ENCODE measurements at places on chromosomes 5 and 9.
A peak's percentile ranks its signal among the peaks of the same experiment; 100 is the strongest.

DNA sequence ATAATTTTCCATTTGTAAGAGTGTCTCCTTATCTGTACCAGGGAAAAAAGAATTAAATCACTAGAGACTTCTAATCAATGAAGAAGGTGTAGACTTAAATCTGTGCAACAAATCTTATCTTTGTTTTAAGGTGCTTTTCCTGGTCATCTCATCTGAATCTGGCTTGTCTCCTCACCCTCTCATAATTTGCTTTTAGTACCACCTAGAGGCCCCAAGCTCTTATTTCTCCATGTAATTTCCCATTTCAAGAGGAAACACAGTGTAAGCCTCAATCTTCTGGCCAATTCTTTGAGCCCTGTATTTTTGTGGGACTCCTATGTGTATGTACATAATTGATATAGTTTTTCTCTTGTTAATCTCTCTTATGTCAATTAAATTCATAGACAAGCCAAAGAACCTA lies 1975.3 kb upstream of the CDH6 start:
- no peak for DNase-seq

- no peak for DNase-seq
Observed at GRCh38 chr5:167392240-167392639, 899.2 kb upstream of the WWC1 start.

GRCh38 chr5:150530951-150531588 lies 23.1 kb downstream of the NDST1 start:
- no peak for DNase-seq

DNA sequence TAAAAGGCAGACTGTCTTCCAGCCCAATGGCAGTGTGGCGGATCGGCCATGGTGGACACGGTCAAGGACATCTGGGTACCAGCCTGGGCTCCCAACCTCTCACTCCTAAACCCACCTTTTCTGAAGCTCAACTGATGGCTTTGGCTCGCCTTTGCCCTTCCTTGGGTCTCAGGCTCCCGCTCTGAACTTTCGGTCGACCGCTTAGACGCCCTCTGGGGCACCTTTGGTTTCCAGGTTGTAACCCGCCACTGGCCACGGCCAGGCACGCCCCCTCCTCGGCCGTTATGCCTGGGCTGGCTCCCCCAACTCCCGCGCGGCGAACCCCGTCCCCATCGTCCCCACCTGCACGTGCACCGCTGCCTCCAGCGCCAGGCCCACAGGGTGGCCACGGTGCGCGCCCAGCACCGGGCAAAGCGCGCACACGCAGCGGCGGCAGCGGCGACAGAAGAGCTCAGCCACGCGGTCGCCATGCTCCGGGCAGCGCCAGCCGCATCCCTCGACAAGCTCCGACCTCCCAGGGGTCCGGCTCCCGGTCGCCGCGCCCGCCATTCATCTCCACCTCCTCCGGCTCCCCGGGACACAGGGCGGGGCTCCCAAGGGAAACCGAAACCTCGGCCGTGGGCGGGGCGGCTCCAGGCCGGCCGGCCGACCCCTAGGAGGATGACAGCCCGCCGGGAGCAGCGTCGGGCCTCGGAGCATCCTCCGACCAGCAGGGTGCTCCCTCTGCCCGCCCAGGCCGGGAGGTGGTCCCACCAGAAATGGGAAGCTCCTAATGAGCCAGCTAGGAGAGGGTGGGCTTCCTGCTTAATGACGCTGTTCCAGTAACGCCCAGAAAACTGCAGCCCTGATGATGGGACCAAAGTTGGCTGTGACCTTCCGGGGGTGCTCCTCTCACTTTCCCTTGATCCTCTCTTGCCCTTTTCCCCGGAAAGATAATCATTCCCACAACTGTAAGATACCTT lies at the start of gene TRIM14:
TSS of gene TRIM14 (minus strand) at position 583 of the 962 bp plus-strand sequence. CDS start at position 549, 34 bp downstream.
- peak; percentile 8 for DNase-seq

DNA sequence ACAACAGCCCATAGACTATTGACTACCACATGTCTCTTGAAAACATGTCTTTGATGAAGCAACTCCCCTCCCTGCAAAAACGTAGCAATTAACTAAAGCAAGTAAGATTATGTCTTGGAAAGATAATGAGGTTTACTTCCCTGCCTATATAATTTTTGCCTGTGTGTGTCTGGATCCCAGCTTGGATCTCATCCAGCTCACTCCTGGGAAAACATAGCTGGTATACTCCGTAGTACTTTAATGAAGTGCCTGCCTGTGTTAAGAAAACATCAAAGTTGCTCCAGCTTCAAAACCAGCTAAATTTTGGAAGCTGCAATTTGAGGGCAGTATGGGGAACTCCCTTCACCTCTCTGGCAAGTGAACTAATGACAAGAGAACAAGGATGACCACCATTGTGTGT lies 182.6 kb upstream of the C9orf72 start:
- no peak for DNase-seq

GRCh38 chr5:42252306-42252705 lies 170.9 kb upstream of the GHR start:
- DNase-seq: no peak

DNA sequence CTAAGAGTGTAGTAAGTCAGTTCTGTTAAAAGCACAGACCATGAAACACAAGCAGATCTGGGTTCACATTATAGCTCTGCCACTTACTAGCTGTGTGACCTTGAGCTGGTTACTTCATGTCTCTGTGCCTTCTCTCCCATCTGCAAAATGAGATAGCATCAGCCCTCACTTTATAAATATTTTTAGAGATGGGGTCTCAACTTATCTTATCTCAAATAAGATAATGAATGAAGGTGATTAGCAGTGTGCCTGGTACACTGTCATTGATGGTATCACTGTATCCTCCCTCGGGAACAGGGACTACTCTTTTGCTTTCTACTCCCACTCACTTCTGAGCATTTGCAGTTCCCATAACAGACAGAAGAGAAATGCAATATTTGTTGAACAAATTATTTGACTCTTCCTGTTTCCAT lies 52.4 kb downstream of the GALNT10 start:
- DNase-seq: no peak

GRCh38 chr5:79529110-79529509 lies 15.2 kb upstream of the HOMER1 start:
- DNase-seq: no peak

- no peak for DNase-seq
Observed at GRCh38 chr5:143748516-143748915, 63.4 kb upstream of the HMHB1 start.

DNA sequence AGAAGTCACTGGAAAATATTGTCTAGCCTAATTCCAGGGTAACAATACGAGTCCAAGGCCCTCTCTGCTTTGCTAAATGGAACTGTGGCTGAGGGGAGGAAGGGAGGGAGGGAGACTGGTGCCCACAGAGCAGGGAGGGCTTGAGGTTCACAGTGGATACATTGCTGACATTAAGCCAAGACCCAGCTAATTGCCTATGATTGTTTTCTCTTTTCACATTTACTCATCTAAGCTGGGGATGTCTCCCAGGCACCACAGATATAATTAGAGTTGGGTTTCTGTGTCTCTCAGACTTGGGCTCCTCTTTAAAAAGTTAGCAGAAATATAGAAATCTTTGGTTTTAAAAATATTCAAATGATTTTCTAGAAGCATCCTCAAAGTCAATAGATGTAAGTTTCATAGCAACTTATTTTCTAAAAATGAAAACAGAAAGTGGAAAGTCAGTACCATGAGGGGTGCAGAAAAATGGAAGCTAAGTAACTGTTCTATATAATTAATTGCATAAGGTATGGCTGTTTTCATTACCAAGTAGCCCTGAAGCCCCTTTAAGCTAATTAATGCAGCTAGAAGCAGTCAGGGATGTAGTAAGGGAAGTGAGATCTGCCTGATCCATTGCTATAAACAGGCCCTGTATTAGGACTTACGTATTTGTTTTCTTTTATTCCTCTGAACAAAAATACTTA lies 259.8 kb downstream of the NDUFS4 start:
- DNase-seq: no peak

DNA sequence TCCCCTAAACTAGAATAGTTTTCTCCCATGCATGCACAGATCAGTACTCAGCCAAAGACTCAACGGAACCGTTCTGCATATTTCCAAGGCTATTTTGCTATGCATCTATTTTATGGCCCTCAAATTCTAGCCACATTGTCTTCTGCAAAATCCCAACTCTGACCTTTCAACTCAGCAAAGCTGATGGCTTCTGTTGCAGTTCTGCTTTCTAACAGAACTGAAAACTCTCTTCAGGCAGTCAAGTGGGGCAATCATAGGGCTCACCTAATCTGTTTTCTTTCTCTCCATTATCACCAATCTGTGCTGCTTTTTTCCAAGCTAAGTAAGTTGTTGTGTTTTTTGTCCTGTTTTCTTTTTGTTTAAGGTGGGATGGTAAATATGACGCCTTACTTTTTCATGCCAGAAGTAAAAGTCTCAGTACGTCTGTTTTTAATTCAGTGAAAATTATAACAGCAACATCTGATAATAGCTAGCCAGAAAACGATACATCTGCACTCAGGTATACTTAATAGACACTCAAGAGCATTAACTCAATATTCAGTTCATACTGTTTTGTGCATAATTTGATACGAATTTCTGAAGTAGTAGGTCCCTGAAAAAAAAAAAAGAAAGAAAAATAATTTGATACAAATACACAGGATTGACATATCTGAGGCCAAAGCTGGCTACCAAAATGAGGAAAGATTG lies 454.3 kb downstream of the TLE1 start:
- no peak for DNase-seq

DNA sequence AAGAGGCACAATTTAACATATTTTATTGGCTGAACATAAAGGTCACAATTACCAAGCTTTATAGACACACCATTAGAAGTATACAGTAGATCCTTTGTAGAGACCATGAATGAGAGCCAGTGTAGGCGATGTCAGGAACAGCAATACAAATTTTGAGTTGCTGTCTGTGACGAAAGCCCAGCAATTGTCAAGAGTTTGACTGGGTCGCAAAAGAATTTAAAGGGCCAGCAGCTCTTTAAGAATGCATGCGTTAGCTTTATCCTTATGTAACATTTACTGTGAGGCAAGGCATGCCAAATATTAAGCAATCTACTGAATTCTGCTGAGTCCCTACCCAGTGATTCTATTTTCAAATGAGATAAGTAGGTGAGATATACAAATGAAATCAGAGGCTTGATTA lies 236.9 kb downstream of the ARRDC3 start:
- no peak for DNase-seq

DNA sequence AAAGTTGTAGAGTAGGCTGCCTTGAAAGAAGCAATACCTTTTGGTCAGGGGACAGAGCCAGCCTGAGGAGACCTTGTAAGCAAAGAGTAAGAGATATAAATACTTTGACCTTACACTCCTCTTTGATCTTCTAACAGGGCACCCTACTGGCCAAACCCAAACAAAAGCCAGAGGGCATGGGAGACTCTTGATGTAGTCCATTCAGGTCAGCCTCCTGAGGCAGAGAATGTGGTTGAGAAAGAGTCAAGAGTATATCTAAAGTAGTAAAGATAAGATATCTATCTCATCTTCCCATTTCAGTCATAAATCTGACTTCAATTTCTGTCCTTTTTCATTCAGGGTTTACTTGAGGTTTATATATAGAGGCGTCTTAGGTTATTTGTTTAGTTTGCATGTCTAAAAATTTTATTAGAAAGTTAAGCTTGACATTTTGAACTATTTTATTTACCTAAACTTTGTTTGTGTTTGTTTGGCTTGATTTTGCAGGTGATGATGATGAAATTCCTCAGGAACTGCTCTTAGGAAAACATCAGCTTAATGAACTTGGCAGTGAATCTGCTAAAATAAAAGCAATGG lies 125.7 kb downstream of the NIPBL start:
- no peak for DNase-seq

DNA sequence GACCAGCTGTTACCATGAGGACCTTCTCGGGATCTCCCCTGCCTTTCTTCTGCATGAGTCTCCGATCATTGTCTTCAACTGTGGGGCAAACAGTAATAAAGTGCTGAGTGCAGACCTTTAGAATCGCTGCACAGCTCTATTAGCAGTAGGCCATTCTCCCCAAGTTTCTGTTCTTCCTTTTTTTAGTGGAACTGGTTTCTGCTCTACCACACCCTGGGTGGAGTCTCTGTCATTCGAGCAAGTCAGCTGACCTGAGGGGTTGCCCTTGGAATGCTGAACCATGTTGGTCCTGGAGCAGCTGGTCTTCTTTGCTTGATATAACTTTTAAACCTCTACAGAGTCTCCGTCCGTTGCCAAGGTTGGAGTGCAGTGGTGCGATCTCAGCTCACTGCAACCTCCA lies 33.4 kb upstream of the GNPDA1 start:
- no peak for DNase-seq

GRCh38 chr5:37723162-37723961 lies 116.5 kb downstream of the GDNF start:
- DNase-seq: peak; percentile 39

DNA sequence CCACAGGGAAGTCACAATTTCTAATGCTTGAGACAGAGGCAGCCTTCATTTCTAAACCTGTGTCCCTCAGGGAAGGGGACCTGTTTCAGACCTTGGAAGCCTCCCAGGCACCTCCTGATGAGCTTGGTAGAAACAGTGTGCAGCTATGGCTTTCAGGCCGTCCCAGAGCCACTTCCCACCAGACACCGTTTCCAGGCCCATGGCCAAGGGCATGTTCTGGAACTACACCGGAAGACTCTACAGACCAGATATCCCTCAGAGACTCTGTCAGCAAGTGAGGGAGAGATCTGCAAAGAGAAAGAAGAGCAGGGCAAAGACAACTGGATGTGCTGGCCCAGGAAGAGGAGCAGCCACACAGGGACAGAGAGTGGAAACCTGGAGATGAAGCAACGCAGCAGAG lies 82.2 kb upstream of the HSPA9 start:
- DNase-seq: no peak

DNA sequence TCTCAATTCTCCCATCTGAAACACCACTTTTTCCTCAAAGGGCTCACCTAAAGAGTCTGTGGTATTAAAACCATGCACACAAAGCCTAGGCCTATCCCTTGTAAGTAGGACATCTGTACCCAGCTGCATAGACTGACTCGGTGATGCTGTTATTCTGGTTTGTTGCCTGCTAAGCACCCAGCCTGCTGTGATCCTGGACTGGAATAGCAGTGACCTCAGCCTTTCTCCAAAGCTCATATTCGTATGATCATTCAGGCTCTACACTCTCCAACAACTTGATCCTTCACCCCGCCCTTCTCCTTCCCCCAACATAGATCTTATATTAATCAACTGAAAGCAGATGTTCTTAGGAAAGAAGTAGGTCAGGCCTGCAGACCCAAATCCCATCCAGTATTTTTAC lies 81.4 kb upstream of the WWC1 start:
- no peak for DNase-seq

DNA sequence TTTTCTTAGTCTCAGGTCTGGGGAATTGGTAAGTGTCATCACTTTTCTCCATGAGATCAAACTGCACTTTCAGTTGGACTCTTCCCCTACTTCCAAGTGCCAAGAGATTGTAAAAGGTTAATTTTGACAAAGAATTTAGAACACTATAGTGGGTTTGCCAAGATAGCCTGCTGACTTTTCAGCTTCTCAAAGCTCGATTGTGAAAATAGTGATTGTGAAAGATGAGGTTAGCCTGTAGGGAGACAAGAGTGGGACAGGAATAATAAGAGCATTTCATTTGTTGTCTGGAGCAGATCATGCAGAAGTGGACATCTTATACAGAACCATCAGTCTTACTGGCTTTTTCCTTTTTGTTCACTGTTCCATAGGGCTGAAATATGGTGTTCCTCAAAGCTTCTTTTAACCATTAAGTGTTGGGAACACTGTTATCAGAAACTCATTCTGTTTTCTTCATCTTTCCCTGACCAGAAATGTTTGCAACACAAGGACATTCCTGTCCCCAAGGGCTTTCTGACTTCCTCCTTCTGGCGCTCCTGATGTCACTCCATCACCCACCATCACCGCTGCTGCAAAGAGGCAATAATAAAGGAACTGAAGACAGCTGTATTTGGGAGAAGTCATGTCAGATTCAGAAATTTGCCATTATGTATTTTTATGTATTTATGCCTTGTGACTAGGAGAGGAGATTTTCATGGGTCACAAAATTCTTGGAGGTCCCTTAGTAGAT lies 11.6 kb upstream of the SPTAN1 start:
- no peak for DNase-seq

GRCh38 chr9:123611226-123611625 lies 255.2 kb downstream of the CRB2 start:
- no peak for DNase-seq

Measured in midbrain (tissue), 1 donor.